Stimulated activated naive CD8-positive, alpha-beta T cell treated with anti-CD3 and anti-CD28 coated beads, Interleukin-15, amount 100 ng/mL, for 72 hours (primary cell): ENCODE measurements at places on chromosomes 6 and 20.

- no peak for DNase-seq
Measured at GRCh38 chr20:1122388-1123315, 4.2 kb downstream of the PSMF1 start.

DNA sequence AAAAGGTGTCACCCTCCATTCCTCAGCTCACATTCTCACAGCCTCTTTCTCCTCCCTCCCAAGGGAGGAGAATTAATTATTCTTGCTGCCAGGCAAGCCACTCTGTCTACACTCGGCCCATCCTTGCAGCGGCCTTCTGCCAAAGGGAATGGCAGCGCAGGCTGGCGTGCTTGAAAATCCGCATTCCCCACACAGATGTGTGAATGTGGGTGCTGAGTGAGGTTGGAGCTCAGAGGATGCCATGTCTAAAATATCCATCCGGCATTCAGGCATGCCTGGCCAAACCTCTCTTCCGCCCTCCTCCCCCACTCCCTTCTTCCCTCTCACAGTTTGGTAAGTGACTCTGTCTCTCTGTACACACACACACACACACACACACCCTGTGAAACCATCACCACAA lies 27.7 kb downstream of the PNPLA1 start:
- no peak for DNase-seq

DNA sequence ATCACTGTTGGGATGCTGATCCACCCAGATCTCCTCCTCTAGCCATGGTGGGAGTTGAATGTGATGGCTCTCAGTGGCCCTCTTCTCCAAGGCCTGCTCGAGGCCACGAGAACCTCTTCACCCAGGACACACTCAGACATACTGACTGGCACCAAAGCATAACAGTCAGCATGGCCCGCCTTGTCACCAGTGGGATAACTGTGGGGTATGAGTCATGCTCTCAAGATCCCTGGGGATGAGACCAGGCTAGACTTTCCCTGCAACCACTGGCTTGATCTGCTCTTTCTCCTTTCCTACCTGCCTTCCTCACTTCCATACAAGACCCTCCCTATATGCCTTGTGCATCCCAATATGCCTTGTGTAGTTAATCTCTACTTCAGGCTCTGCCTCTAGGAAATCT lies 66.8 kb downstream of the RIN2 start:
- DNase-seq: no peak

- DNase-seq: peak; percentile 93
Measured at GRCh38 chr20:33731693-33732165, at the start of gene ZNF341. Gene ZNF341 (plus strand): TSS chr20:33731996. CDS start chr20:33732022, 26 bp downstream.

DNA sequence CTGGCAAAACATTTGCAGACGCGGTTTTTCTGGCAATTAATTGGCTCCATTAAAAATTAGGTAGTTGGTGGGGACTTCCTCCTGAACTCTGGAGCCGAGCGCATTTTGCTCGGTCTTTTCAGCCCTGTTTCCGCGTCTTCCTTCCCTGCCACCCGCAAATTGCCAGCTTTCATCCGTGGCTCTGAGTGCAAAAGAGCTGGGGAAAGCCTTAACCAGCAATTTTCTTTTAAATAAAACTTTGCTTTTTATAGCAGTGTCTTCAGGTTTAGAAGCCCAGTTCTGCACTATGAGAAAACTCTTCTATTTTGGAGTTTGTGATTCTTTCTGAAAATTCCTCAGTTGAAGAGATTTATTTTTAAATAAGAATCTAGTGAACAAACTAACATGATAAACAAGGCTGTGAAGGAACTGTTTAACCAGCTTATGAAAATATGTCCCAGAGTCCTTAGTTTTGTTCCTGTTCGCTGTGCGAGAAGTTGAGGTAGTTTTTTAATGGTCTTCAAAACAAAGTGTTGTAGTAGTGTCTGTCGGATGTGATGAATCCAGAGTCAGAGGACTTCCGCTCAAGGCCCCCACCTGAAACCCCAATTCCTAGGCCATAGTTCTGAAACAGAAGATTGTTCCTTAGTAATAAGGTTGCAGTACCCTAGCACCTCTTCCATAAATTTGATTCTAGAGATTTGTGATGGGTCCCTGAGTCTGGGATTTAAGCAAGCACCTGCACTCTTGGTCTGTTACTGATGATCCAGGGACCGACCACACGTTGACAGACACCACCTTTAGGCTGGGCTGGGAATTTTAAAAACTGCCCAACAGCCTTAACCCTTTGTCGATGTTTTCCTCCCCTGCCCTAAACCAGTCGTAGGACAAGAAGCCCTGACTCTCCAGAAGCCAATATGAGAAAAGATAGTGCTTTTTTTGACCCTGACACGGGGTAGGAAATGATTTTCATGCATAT lies 950 bp downstream of the KCTD20 start:
- DNase-seq: no peak

DNA sequence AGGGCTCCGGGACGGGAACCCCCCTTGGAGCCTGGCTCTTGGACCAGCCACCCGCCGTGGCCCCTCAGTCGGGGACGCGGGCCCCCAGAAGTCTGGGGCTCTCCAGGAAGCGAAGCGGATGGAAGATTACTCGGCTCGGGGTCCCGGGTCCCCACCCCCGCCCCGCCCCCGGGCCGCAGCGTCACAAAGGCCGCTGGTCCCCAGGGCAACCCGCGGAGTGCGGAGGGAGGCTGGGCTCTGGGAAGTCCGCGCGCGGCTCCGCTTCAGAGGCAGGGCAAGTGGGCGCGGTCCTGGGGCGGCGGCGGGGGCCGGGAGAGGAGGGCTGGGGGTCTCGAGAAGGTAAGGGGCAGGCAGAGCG lies at the start of gene FNDC11:
FNDC11 (plus strand) TSS at position 227 of the 358 bp plus-strand sequence. CDS start 1,505 bp downstream, outside the sequence.
- no peak for DNase-seq

DNA sequence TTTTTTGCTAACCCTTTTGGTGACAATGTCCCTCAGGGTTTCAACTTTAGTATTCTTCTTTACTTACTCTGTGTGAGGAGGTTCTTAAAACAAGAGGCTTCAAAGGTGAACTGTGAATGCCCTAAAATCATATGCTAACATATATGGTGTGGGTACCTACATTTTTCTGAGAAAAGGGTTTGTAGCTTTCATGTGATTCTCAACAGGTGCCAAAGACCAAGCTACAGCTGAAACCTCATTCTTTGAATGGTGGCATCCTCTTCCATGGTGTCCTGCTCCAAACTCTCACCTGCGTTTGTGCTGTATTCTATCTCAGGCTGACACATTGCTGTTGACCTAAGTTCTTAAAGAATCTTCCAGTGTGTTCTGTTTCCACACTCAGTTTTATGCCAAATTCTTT lies 177.3 kb downstream of the PRL start:
- DNase-seq: no peak

- no peak for DNase-seq
Measured at GRCh38 chr6:152975204-152975915, 7.5 kb downstream of the FBXO5 start.

DNA sequence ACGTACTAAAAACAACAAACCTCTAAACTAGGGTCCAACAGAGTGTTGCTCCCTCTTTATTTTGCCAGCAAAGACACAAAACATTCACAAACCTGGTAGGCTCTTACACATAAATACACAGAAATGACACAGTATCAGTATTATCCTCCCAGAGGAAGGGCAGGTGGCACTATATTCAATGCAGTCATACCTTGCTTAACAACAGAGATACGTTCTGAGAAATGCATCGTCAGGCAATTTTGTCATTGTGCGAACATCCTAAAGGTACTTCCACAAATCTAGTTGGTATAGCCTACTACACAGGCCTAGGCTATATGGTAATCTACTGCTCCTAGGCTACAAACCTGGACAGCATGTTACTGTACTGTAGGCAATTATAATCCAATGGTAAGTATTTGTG lies 9.6 kb downstream of the ZBTB2 start:
- no peak for DNase-seq

DNA sequence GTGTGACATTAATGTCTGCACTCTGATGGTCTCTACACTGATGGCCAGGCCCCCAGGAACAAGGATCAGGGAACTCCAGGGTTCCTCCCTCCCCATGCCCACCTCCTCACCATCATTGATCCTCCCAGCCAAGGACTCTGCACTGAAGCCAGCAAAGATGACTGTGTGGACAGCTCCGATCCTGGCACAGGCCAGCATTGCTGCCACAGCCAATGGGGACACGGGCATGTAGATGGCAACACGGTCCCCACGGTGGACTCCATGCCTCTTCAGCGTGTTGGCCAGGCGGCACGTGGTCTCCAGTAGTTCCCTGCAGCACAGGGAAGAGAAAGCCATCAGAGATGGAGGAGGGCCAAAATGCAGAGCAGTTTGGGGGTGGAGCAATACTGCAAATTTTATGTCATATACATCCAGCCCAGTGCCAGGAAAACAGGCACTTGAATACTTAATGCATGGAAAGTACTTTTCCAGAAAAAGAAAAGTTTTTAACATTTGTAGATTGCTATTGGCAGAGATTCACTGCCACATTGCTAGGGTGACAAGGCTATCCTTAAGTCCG lies 27.2 kb downstream of the ACSS1 start:
- DNase-seq: no peak

GRCh38 chr20:50472693-50473664 lies 37.2 kb upstream of the PTPN1 start:
- no peak for DNase-seq

DNA sequence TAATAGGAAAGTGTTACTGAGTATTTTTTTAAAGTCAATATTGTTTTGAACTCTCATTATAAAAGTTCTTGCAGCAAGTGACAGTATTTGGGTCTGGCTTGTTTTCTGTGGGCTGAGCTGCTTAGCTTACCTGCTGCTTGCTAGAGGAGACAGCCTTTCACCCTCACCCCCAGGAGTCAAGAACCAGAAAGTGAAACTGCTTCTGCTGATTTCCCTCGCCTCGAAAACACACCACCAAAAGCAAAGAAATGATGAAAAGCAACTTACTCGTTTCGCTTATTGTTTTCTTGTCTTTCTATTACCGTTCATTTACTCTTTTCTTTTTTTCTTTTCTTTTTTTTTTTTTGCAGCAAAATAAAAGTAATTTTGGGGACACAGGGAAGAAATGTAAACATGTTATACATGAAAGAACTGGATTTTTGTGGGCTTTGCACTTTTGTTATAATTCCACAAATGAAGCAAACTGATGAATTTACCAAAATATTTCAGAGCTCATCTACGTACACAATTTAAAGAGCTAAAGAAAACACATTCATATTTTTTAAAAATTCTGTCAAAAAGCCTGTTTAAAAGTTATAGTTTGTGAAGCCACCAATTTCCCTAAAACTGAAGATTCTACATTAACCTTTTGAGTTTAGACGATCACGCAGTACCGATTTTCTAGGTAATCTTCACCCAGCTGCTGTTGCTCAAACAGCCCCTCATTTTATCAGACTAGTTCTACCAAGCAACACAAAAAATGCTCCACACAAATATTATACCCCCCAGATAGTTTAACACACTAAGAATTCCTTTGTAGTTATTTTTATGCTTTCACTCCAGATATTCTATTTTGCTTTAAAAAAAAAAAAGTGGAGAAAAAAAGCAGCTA lies 1.7 kb downstream of the SCML4 start:
- peak; percentile 56 for DNase-seq
